ENCODE measurements at places on chromosomes 2 and 18.

DNA sequence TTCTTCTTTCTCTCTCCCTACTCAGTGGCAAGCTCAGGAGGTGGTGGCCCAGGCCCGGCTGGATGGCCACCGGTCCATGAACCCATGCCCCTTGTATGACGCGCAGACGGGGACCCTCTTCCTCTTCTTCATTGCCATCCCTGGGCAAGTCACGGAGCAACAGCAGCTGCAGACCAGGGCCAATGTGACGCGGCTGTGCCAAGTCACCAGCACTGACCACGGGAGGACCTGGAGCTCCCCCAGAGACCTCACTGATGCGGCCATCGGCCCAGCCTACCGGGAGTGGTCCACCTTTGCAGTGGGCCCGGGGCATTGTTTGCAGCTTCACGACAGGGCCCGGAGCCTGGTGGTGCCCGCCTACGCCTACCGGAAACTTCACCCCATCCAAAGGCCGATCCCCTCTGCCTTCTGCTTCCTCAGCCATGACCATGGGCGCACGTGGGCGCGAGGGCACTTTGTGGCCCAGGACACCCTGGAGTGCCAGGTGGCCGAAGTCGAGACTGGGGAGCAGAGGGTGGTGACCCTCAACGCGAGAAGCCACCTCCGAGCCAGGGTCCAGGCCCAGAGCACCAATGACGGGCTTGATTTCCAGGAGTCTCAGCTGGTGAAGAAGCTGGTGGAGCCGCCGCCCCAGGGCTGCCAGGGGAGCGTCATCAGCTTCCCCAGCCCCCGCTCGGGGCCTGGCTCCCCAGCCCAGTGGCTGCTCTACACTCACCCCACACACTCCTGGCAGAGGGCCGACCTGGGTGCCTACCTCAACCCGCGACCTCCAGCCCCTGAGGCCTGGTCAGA, 1.8 kb downstream of the NEU2 start:
- DNase-seq: no peak

- DNase-seq: no peak
Measured at GRCh38 chr2:177537636-177538035, 145.1 kb downstream of the AGPS start.

GRCh38 chr2:170332676-170333402, 154.9 kb downstream of the MYO3B start:
- no peak for DNase-seq

- DNase-seq: no peak
Measured at GRCh38 chr18:1891641-1892040, 679.7 kb downstream of the METTL4 start.

DNA sequence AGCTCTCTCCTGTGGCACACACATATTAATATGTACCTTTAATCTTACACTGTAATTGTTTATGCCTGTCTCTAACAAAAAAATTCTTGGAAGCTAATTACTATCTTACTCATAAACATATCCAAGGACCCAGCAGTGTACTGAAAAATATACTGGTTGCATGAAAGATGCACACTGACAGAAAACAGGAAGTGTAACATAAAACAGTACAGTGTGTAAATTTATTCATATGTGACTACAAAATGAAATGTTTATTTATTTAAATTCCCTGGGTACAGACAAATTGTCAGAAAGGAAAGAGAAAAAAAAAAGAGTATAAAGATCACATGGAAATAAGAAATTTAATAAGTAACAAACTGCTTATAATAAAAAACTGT, 28.5 kb downstream of the TMEM131 start:
- DNase-seq: no peak

DNA sequence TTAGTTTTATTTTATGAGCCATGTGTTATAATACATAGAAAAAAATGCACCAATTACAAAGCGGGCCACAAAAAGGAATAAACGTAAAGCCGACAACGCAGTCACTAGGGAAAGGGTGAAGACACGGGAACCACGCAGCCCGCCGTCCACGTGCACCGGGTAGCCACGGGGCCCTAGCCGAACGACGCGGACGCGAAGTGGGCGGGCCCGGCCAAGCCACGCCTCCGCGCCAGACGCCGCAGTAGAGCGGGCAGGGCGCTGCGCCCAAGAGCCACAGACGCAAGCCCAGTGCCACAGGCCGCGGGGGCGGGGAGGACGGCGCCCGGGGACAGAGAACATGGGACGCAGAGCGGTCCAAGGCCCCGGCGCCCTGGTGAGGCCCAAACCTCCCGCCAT, at the start of gene DUSP28:
TSS of gene DUSP28 (plus strand) at position 274 of the 396 bp plus-strand sequence. CDS start 328 bp downstream, outside the sequence.
- peak; percentile 68 for DNase-seq

GRCh38 chr18:31617031-31617717, 25.5 kb downstream of the TTR start:
- no peak for DNase-seq

DNA sequence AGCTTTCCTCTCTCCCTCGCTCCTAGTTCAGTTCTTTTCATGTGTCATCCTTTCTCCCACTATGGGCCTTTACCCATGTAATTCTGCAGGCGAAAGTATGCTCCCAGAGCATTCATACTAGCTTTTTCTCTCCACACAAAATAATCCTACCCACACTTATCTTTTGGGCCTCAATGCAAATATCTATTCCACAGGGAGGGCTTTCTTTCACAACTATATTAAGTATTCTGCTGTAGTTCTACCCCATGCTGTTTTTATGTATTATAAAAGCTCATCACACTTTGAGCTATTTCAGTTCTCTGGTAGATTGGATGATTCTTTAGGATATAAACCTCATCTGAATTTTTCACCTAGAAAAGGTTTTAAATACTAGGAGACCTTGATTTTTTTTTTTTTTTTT, 774.6 kb upstream of the CRIM1 start:
- no peak for DNase-seq

- DNase-seq: no peak
Measured at GRCh38 chr2:145654156-145654555, 1134.2 kb upstream of the ZEB2 start.

GRCh38 chr2:191366199-191366598, 121.0 kb downstream of the MYO1B start:
- no peak for DNase-seq

GRCh38 chr18:31720867-31721266, 36.5 kb upstream of the B4GALT6 start:
- no peak for DNase-seq

DNA sequence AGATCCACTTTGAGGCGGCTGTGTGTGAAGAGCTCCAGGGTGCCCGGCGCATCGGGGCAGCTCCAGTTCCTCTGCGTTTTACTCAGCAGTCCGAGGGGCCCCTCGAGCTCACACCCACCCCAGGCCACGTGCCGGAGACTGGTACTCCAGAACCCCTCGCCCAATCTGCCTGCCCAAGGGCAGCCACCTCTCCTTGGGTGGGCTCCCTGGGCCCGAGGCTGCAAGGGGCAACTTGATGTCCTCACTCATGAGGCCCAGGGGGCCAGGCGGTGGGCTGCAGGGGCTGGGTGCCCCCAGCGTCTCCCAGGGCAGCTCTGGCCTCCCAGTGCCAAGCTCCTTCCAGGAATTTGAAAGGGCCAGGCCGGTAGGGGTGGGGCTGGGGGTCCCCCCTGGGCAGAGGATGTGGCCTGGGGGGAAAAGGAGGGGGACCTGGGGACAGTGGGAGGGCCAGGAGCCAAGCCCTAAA, 16.7 kb downstream of the RAMP1 start:
- no peak for DNase-seq

- DNase-seq: no peak
Measured at GRCh38 chr2:85104228-85104627, 29.0 kb upstream of the TCF7L1 start.

GRCh38 chr18:10113121-10114022, 199.6 kb downstream of the VAPA start:
- no peak for DNase-seq

GRCh38 chr18:49094136-49094535, 143.4 kb upstream of the SMAD7 start:
- DNase-seq: no peak

DNA sequence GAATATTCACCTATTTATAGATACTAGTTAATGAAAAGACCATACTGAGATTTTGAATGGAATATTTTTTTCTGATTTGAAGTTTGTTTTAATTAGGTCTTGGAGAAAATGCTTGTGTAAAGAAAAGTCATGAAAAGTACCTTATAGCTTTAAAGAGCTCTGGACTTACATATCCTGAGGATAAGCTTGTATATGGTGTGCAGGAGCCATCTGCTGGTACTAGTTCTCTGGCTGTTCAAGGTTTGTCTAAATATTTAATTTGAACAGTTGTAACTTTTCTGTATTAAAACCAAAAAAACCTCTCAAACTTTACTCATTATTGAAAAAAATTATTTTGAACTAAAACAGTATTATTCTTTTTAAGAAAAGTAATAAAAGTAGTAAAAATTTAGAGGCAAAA, 50.1 kb downstream of the UBR3 start:
- DNase-seq: no peak

DNA sequence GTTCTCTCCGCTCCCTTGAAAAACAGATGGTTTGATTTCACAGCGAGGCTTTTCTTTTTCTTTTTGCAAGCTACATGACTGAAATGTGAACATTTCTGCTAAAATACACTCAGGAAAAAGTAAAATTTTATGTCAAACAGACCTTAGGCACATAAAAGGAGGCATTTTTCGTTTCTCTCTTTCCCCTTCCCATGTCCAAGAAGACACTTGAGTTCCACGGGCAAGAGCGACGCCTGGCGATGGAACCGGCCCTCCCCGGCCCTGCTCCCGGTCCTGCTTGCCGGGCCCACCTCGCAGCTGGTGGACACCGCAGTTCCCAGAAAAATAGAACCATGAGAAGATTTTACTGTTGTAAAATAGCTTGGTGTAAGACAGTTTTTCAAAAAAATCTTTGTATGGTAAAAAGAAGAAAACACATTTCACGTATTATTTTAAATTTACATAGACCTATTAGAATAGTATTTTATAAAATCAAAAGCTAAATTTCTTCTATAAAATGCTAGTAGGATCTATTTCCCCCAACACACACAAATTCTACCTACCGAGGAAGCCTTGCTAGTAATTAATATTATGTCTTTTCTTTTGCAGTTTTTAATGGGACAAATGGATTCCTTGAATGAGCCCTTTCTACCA, 2.3 kb upstream of the ALKAL2 start:
- DNase-seq: peak; percentile 53

DNA sequence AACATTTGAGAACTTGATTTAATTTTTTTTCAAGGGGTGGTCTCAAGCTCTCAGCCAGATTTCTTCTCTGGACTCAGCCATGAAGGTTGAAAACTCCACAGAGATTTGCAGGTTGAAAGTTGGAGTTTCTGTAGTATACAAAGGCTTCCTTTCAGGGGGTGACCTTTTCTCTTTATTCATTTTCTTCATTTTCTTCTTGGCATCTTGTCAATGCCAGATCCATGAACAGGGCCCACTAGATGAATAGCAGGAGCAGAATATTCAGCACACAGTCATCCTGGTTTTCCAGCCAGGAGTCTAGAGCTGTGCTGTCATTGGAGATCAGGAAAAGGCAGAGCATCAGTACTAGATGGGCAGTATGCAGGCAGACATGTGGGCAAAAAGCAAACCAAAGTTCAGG, 62.0 kb downstream of the INSIG2 start:
- DNase-seq: no peak

DNA sequence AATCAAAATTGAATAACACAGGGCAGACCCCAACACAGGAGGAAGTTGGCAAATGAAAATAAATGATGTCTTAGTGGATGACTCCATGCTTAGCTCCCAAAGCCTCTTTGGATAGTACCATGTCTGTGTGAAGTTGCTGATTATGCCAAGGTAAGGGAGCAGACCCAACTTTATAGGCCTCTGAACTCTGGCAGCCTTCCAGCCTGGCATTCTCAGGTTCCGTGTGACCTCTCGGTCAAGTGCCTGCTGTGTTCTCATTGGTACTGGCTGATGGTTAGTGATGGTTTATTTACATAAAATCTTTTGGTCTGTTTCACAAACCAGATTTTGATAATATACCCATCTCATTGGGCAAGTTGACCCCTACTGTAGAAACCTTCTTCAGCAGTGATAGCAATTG, 112.2 kb upstream of the TTC39C start:
- no peak for DNase-seq

GRCh38 chr2:119475225-119475856, 43.7 kb downstream of the TMEM37 start:
- DNase-seq: no peak

GRCh38 chr2:64978514-64979268, 10.5 kb upstream of the SLC1A4 start:
- no peak for DNase-seq

GRCh38 chr2:85997017-85997970, 108.4 kb downstream of the POLR1A start:
- no peak for DNase-seq

DNA sequence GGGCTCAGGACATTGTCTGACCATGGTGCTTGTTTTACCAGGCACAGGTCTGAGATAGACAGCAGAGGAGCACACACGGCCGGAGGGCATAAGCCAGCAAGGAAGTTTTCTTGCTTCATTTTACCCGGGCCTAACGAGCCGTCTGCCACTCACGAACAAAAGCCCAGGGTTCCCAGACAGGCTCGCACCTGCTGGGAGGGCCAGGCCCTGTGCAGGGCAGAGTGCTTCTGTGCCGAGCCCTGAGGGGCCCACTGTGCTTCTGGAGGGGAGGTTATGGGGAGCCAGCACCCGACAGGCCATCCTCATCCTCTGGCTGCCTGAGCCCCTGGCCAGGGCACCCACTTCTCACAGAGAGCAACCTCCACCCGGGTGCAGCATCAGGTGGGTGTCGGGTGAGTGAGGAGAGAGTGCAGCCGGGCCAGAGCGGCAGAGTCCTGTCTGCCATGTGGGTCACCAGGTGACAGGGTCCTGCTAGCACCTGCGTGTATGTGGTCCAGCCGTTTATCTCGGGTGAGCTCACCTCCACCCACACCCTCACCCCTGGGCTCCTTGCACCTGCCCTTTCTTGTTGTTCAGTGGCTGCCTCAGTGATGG, 297.9 kb downstream of the NDUFA10 start:
- DNase-seq: no peak

DNA sequence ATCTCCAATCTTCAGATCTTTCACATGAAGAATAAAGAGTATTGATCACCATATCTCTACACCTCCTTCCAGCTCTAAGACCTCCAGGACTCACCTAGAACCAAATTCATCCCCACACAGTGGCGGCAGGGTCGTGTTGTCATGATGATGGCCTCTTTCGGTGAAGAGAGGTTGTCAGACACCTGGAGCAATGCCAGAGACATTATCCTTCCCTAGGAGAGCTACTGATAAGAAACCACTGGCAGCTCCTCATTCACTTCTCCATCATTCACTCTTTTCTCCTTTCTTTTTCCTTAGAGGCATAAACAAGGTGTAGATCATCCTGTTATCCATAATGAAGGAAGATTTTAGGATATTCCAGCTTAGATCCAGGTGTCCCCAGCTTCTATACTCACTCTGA, 197.9 kb upstream of the TNP1 start:
- DNase-seq: no peak

GRCh38 chr2:135265960-135266490, 213.9 kb downstream of the RAB3GAP1 start:
- DNase-seq: no peak

All from anterior cingulate cortex (tissue), 58 donors.